ENCODE measurements at places on chromosomes 1 and 21.

DNA sequence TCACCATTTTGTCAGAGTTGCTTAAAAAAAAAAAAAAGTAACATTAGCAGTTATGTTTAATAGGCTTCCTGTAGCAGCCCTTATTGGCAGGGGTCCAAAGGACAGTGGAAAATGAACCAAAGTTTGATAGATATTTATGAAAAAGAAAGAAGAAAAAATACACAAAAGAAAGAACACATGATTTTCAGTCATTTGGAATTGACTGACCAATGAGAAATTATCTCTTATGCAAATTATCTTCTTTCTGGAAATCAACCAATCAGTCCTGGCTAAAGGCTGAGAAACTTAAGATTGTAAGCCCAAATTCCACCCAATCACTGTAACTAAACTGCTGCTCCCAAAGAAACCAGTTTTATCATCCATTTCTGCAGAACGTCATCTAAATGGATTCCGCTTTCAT lies 282.4 kb downstream of the TM2D1 start:
- no peak for DNase-seq

DNA sequence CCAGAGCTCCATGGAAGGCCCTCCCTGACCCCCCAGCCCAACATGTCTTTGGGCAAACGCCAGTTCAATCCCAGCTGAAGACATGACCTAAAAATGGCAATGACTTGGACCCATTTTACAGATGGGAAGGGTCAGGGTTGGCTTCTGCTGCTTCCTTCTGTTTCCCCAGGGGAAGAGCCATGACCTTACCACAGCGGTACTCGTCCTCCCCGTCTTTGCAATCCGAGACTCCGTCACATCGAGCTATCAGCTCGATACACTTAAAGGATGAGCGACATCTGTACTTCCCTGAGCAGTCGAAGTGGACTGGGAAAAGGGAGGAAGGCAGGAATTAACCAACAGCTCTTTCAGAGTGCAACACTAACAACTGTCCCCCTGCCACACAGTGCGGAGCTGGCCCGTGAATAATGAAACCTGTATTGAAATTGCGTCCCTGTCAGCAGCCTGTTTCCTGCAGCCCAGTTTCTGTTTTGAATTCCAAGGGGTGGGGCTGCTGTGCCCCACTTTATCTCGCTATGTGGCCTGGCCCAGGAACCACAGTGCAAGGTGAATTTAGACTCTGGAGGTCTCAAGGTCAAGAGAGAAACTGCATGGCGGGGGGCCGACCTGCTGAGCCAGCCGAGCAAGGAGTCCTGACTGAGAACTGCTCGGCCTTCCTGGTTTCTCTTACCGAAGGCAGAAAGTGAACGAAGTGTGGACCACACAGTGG lies 7.0 kb downstream of the TMPRSS3 start:
- no peak for DNase-seq

DNA sequence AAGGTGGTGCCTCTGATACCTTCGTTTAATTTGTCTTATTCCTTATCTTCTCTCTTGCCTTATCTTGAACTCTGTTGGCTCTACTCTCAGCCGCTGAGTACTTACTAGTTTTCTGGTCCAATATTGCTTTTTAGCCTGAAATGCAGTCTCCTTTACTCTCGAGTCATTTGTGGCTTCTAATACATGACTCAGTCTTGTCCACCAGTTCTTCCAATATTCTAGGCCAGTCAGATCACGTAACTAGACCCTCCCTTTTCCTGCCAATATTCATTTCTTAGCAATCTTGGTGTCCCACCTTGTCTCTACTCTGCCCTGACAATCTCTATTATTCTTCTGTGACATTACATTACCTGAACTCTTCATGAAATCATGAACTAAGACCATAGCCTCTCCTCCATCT lies 555.8 kb downstream of the DPYD start:
- DNase-seq, result no peak

- no peak for DNase-seq
These were observed 5.0 kb downstream of the TMEM240 start for GRCh38 chr1:1535201-1536018.

GRCh38 chr21:14064296-14064645 lies 146.5 kb downstream of the LIPI start:
- no peak for DNase-seq

GRCh38 chr1:221174330-221174993 lies 295.2 kb downstream of the HLX start:
- DNase-seq, result no peak

- DNase-seq, result no peak
These were observed 20.7 kb downstream of the F5 start for GRCh38 chr1:169565335-169566271.

DNA sequence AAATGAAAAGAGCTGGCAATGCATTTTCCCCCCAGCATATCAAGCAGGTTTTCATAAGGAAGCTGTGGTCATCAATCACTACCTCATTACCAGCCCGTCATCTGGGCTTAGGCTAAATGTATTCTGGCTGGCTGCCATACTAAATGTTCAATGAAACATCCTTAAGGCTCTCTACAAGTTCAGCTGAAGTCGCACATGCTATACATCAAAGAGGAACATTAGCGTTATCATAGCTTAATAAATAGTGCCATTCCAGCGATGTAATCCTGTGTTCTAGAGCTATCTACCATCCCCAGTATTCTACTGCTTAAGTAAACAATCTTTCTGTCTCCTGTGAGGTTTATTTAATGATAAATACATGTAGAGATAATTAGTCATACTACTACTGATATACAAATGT lies 288.8 kb downstream of the DPYD start:
- DNase-seq, result peak; percentile 6

DNA sequence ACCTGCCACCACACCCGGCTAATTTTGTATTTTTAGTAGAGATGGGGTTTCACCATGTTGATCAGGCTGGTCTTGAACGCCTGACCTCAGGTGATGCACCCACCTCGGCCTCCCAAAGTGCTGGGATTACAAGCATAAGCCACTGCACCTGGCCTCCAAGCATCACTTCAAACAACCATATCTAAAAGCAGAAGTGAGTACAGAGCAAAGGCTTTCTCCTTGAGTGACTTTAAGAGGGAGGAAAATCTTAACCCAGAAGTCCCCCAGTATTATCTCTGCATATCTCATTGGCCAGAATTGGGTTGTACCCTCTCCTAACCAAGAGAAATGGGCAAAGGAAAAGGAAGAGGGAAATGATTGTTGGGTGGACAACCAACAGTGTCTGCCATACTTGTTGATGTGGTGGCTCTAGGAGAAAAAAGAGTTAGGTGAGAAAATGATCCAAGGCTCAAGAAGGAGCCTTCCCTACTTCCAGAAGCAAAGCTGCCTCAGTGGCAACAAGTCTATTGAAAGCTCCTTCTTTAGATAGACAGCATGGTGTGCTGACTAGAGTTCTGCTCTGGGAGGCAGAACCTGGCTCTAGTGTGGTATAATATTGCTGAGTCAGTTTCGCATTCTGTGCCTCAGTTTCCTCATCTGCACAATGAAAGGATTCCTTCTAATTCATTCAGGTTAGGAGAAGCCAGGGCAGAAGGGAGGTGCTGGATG lies 16.8 kb upstream of the FOXE3 start:
- DNase-seq, result no peak

DNA sequence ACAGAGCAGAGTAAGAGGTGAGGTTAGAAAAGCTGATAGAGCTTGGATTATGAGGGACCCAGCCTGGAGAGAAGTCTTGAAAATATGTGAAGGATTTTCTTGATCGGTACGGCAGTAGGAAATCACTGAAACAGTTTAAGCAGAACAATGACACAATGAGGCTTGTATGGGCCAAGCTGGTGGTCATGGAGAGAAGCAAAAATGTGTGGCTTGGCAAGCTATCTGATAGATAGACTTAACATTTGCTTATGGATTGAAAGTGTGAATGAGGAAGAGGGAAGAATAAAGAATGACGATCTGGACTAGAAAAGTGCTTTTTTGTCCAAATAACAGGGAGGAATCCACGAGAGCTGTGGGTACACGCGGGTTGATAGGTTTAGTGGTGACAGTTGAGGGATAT lies 15.4 kb upstream of the XPR1 start:
- no peak for DNase-seq

DNA sequence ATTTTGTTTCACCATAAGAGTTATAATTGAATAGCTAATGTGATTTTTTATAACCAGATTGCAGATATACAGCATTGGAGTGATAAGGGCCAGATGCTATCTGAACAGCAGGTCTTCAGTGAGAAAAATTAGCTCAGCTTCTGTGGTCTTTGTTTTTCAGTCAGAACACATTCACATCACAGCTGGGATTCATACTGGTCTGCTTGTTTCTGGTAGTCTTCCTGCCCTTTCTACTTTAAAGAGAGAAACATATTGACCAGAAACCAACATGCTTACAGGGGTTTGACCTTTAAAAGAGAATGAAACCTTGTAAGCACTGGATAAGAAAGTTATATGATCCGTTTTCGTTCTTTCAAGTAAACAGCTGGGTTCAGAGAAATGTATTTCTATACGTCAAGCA lies 213.7 kb upstream of the TMPRSS15 start:
- DNase-seq, result no peak

DNA sequence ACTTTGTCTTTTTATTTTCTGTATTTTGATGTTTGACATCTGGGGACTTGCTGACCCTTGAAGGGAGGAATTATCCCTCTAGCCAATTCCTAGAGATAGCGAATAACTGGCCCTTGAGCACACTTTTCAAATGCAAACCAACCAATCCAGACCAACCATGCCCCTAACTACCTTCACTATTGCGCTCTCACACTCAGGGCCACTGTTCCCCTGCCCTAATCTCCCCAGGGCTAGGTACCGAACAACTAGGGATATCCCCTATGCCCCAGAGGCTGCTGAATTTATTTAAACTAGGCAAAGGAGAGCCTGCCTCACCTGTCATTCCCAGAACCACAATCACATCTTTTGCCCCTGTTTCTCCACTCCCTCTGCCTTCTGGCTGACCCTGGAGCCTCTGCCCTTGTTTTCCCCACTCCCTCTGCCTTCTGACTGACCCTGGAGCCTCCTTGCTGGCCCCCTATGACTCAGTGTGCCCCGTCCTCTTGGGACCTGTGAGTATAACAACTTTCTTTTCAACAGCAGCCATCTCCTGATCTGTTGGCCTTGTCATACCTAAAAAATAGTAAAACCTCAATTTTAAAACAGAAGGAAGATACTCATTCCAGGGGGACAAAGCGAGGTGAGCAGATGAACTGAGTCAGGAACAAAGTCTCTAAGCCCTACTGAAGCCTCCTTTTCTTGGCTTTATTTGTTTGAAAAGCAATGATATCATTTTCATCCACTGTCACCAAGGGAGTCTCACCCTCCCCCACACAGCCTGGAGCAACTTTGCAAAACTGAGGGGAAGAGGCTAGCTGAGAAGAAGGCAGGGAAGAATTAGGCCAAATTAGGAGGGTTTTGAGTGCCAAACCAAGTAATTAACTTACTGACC lies 115.5 kb downstream of the NMNAT2 start:
- DNase-seq, result no peak

- DNase-seq, result no peak
These were observed 83.2 kb downstream of the BCAR3 start for GRCh38 chr1:93598396-93598795.

DNA sequence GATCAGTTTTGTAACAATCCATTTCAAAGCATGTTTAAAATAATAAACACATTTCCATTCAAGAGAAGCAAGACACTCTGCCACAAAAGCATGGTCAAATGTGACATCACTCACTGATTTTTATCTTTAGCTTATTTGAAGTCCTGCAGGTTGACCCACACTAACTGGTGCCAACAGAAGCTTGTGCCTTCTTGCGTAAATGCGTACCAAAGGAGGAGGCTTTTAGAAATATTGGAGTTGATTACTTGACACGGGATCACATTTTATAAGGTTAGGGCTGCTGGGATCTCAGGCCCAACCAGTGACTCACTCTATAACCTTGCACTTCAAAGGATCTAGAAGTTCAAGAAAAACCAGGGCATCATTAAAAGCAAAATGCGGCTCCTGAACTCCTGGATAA lies 203.6 kb downstream of the PCP4 start:
- no peak for DNase-seq

DNA sequence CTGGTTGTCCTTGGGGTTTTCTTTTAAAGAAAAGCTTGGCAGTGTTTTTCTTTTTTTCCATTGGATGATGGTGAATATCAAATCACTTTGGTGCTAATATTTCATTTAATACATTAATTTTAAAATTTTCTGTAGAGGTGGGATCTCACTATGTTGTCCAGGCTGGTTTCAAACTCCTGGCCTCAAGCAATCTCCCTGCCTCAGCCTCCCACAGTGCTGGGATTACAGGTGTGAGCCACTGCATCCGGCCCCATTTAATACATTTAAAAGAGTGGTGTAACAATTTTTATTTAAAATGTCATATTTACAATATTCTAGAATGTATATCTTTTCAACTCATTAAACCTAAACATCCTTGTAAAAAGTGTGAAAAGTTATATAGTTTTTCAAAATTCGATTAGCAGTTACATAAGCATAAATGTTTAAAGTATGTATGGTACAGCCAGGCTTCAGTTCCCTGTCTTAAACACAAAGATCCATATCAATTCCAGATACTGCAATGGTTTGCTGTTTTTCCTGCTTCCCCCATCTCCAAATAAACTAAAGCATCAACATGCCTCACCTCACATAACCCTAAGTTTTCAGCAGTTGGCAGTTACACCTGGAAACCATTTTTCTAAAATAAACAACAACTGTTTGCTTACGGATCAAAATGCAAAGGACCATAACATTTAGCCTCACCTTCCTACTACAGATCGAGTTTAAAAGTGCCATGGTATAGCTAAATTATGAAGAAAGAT lies 8.9 kb upstream of the LGALS8 start:
- no peak for DNase-seq

DNA sequence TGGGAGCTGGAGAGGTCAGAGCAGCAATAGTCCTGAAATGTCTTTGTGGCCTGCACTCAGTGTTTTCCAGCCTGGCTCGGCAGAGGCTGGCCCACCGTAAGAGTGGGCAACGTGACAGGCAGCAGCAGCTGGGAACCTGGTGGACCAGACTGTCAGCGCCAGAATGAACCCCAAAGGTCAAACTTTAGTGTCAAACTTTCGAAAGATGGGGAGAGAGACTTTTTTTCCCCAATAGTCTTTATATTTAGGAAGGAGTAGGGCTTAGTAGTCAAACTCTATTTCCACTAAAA lies 10.3 kb downstream of the BLACAT1 start:
- no peak for DNase-seq

DNA sequence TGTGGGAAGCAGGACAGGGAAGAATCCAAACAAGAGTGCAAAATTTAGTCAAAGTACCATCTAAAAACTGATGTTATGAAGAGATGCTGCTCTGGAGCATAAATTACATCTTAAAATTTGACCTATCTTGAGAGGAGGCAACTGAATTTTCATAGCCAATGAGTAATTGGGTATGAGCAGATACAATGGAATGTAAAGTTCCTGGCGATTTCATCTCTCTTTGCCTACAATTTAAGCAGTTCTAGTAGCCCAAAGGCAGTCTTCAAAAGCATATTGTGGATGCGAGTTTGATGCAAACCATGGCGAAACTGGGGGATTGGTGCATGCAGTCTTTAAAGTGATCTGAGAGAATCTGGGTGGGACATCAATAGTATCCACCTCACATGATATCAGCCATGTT lies 1265.9 kb downstream of the BRINP3 start:
- no peak for DNase-seq

Data from HFFc6 (cell line).